ENCODE measurements at places on chromosomes 3 and 15. TPM values are rescaled to one million over a fixed set of nuclear protein-coding genes. Genes with fewer than 3 reads are reported as not detected.

GRCh38 chr15:68503213-68503612, 71.2 kb upstream of the ITGA11 start:
- DNase-seq = no peak

DNA sequence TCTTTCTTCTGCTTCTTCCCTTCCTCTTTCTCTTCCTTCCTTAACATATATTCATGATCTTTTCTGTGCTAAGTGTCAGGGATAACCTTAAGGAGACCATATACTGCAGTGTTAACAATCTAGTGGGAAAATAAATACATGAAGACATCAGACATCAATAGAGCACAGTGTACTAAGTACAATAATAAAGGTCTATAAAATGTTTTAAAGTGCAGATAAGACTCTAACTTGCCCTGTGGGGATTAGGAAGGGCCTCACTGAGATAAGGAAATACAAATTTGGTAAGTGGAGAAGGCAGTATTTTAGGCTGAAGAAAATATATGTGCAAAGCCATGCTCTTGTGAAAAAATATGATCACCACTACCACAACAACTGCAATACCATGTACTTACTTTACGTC, 49.2 kb upstream of the NANOGP8 start:
- DNase-seq = no peak

- no peak for DNase-seq
Observed at GRCh38 chr3:150613709-150614480, 10.8 kb downstream of the SELENOT start.

Gene THRB
- 29.8 TPM for total RNA-seq

GRCh38 chr3:135637013-135637412, 328.5 kb upstream of the PPP2R3A start:
- DNase-seq = no peak

GRCh38 chr15:99440551-99441443, 125.0 kb upstream of the MEF2A start:
- DNase-seq = no peak

Gene CIP2A
- total RNA-seq = 3.5 TPM

DNA sequence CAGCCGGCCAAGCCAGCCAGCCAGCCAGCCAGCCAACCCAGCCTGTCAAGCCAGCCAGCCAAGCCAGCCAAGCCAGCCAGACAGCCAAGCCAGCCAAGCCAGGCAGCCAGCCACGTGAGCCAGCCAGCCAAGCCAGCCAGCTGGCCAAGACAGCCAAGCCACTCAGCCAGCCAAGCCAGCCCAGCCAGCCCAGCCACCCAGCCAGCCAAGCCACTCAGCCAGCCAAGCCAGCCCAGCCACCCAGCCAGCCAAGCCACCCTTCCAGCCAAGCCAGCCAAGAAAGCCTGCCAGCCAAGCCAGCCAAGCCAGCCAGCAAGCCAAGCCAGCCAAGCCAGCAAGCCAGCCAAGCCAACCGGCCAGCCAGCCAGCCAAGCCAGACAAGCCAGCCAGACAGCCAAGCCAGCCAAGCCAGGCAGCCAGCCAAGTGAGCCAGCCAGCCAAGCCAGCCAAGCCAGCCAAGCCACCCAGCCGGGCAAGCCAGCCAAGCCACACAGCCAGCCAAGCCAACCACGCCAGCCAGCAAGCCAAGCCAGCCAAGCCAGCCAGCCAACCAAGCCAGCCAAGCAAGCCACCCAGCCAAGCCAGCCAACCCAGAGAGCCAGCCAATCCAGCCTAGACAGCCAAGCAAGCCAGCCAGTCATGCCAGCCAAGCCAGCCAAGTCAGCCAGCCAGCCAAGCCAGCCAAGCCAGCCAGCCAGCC, 199.5 kb downstream of the GOLGA6L6 start:
- DNase-seq = peak; percentile 86

Gene EPHB3
- 0.32 TPM for total RNA-seq

GRCh38 chr3:11306817-11307589, 34.8 kb downstream of the ATG7 start:
- no peak for DNase-seq

- no peak for DNase-seq
Observed at GRCh38 chr3:481680-482079, 285.1 kb downstream of the CHL1 start.

GRCh38 chr15:25441111-25441510, 2.3 kb upstream of the UBE3A start:
- no peak for DNase-seq

DNA sequence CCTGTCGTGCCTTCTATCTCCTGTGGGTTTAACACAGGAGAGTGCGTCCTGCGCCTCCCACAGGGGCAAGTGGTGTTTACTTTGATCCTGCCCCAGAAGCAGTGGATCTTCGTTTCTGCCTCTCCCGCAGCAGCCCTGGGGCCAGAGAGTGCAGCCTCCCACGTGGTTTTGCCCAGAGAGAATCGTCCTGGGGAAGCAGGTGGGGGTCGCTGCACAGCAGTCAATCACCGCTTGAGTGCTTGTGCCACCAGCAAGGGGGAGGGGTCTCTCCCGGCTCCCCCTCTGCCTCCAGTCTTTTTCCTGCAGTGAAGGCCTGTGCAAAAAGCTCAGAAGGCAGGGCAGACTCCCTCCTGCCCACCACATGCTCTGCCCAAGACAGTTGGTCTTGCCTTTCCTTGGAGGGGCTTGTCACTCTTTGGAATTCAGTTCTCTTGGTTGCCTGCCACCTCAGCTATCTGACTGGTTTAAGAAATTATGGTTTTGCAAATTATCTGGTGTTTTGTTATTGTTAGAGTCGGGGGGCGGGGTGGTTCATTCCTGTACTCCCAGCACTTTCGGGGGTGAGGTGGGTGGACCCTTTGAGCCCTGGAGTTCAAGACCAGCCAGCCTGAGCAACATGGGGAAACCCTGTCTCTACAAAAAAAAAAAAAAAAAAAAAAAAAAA, 26.9 kb downstream of the STOML1 start:
- DNase-seq = no peak

GRCh38 chr3:60829058-60829457, 422.2 kb downstream of the FHIT start:
- no peak for DNase-seq

Gene PLCB2
- 13.6 TPM for total RNA-seq

GRCh38 chr15:39392469-39393047, 188.3 kb upstream of the THBS1 start:
- no peak for DNase-seq

- DNase-seq = no peak
Observed at GRCh38 chr15:80854104-80854503, 74.9 kb downstream of the CEMIP start.

- DNase-seq = no peak
Observed at GRCh38 chr3:101529816-101530685, 17.0 kb upstream of the SENP7 start.

DNA sequence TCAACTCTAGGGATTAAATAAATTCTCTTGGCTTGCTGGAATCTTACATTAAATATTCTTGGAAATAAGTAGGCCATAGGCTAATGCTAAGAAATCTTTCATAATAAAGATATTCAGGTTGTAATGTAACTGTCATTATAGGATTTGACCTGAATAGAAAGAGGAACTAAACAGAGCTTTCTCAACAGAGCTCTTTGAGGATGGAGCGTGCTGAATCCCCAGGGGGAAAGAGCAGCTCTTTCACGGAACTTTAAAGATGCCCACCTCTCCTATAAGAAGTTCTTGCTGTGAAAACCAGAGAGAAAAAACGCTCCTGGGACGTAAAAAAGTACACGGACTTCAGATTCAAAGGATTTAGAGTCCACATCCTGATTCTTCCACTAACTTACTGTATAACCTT, 77.9 kb downstream of the NTRK3 start:
- DNase-seq = no peak

- no peak for DNase-seq
Observed at GRCh38 chr3:174857301-174857700, 1.8 kb upstream of the NAALADL2 start.

DNA sequence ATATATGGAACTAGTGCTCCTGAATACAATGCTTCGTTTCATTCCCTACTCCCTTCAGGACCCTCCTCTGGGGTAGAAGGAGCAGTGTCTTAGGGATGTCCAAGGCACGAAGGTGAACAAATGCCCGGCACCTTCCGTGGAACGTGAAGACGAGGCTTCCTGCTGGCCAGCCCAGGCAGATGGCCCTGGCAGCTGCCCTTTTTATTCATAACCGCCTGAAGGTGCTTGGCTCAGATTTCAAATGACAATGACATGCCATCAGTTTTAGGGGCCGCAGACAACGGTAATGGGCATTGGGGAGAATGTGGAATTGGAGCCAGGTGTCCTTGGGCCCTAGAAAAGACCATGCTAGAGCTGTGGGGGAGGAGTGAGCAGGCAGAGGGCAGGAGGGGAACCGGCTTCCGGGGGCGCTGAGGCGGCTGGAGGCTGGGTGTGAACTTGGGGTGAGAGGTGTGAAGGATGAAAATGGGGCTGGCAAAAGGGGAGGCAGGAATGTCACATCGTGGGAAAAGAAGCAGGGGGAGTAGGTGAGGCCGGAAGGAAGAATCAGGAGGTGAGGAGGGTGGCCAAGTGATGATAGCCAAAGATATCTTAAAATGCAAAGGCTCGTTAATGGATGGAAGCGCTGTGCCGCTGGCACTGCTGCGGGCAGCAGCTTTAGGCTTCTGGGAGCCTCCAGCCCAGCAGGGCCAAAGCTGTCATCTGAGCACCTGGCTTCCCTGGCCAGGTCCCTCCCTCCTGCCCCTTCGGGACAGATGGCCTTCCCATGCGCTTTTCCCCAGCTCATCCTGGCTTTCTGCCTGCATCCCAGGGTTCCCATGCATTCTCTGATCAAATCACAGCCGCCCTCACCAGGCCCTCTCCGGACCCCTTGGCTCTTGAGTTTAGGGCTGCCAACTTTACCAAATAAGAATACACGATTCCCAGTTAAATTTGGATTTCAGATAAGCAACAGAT, 93.7 kb downstream of the TMEM266 start:
- no peak for DNase-seq

DNA sequence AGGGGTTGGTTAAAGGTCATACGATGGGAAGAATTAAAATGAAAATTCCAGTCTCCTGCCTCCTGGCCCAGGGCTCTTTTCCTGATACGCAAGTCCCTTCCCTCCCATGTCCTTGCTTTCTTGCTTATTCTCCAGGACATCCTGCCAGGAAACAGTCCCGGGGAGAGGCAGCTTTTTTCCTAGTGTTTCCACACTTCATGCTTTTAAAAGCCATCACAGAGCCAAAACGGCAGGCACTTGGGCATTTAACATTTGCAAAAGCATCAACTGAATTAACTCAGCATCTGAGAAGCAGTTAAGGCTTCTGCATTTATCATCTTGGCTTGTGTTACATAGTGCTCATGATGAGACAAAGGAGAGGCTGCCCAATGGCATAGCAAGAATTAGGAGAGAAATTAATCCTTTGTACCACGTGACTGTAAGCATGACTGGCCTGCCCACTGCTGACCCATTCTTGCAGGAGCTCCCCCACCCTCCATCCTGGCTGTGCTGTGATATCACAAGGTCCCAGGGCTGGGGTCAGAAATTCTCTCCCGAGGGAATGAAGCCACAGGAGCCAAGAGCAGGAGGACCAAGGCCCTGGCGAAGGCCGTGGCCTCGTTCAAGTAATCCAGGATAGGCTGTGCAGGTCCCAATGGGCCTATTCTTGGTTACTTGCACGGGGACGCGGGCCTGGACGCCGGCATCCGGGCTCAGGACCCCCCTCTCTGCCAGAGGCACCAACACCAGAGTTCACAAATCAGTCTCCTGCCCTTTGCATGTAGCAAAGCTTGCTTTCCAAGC, 21.6 kb upstream of the VILL start:
- no peak for DNase-seq

- DNase-seq = no peak
Observed at GRCh38 chr3:14347110-14347509, 55.3 kb upstream of the SLC6A6 start.

Gene SENP7
- 43.2 TPM for total RNA-seq

DNA sequence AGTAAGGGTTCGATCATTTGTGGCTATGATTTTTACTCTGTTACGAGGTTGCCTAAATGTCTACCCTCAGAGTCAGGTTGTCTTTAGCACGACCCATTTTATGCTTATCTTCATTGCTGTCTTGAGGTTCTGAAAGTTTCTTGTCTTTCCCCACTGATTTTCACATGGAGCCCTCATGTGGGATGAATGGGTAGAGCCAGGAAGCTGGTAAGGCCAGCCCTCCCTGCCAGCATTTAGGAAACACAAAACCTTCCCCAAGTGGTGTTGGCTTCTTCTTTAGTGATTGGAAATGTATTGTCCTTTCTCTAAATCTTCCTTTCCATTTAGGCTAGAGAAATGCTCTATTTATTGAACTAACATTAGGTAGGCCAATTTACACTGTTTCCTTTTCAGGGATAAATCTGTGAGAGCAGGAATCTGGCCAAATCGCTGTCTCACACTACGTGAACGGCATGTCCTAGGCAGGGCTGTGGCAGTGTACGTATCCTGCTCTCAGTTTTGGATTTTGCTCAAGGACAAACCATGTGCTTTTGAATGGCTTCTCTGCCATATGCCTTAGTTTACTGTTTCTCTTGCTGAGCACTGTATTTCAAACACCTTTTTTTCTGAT, 43.7 kb downstream of the MYZAP start:
- no peak for DNase-seq

GRCh38 chr3:115325539-115325938, 178.5 kb upstream of the ZBTB20 start:
- DNase-seq = no peak

Gene TAGLN3
- not detected for total RNA-seq

DNA sequence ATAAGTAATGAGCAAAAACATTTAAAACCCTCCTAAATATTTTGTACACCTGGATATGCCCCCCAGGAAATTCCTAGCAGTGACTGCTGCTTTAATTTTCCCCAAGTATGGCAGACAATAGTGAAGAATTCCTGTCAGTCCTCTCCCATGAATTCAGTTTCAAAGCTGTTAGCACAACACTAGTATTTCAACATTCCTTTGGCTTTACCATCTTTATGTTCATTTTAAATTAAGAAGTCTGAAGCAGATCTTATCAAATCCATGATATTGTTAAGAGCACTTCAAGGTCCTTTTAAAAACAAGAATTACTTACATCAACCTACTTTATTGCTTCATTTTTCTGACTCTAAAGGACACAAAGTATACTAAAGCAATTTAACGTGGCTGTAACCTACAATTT, 28.8 kb upstream of the CDIN1 start:
- no peak for DNase-seq

- peak; percentile 69 for DNase-seq
Observed at GRCh38 chr15:84911879-84912660, 27.6 kb downstream of the SLC28A1 start.

Gene ST3GAL6
- 52.6 TPM for total RNA-seq

Gene CHDH
- total RNA-seq = 27.9 TPM

- no peak for DNase-seq
Observed at GRCh38 chr3:123113889-123114450, 47.1 kb downstream of the PDIA5 start.

GRCh38 chr3:59374091-59374817, 324.4 kb upstream of the CFAP20DC start:
- peak; percentile 21 for DNase-seq

DNA sequence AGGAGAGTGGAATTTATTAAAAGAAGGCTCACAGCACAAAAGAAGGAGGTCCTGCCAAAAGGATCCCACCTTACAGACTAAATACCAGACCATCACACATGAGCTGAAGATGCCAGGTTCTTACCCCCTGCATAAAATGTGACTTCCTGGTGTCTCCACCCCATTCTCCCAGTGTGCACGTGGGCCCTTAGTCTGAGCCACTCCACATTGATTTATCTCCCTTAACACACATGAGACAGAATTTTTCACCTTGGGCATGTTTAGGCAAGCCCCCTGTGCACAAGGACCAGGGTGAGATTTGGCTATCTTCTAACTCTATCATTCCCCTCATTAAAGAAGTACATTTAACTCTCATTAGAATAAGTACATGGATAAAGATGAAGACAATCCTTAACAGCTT, 916.7 kb downstream of the PLOD2 start:
- DNase-seq = no peak

Gene P2RY12
- 9.0 TPM for total RNA-seq

Gene STOML1
- total RNA-seq = 10.7 TPM

GRCh38 chr3:10242182-10243065, 5.8 kb upstream of the TATDN2 start:
- DNase-seq = no peak

All from breast epithelium (tissue), 4 donors.